ENCODE measurements at places on chromosomes 5 and 9.

GRCh38 chr9:24439456-24439855, 106.2 kb downstream of the IZUMO3 start:
- DNase-seq: no peak

- no peak for DNase-seq
These were observed 19.9 kb downstream of the SEMA4D start for GRCh38 chr9:89477811-89478630.

- DNase-seq: peak; percentile 86
These were observed 47.7 kb downstream of the PWWP2A start for GRCh38 chr5:160071516-160071915.

DNA sequence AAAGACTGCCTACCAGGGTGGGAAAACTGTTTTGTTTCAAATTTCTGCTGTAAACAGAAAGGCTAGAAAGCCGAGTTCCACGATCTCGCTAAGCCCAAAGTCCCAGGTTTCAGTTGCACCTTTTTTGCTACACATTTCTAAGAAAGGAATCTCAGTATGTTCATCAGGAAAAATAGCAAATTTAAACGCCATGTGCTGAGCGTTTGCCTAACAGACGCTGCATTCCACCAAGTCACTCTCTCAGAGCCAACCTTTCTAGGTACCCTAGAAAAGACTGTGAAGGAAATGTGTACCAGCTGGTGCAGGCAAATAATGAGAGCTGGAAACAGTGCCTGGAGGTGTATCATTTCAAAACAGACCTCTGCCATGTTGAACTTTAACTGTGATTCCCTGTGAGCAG, 71.8 kb downstream of the FRMD3 start:
- no peak for DNase-seq

- DNase-seq: no peak
These were observed 26.0 kb downstream of the TMEM174 start for GRCh38 chr5:73198833-73199592.

- no peak for DNase-seq
These were observed 53.4 kb upstream of the IL6ST start for GRCh38 chr5:56048124-56048523.

DNA sequence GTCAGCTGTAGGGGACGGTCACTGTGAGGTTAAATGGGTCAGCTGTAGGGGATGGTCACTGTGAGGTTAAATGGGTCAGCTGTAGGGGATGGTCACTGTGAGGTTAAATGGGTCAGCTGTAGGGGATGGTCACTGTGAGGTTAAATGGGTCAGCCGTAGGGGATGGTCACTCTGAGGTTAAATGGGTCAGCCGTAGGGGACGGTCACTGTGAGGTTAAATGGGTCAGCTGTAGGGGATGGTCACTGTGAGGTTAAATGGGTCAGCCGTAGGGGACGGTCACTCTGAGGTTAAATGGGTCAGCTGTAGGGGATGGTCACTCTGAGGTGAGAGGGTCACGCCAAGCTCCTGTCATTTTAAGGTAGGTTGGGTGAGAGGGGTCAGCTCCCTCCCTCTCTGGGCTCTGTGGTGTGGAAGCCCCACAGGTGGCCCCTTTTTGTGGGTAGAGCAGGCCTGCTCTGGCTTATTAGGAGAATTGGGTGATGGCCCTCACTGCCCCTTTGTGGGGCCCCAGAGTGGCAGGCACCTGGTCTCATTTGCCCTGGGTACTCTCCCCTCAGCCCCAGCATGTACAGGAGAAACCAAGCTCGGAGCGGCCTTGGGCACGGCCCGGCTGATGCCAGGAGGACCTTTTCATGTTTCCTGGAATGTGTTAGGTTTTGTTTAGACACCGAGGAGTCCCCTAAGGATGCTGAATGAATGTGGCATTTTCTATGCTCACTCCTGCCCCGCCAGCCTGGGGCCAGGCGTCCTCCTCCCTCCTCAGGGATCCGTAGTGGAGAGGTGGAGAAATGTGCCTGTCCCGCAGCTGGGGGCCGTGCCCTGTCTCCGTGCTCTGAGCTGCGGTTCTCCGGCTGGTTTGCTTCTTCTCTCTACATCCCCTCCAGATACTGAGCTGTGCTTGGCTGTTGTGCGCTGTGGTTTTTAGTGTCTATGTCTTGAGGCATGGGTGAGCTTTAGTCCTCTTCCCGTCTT, 31.4 kb downstream of the AHRR start:
- DNase-seq: no peak

- no peak for DNase-seq
These were observed 236.5 kb upstream of the HAPLN1 start for GRCh38 chr5:83957188-83957587.

GRCh38 chr5:74174366-74174765, 466.2 kb downstream of the ENC1 start:
- no peak for DNase-seq

- no peak for DNase-seq
These were observed 939 bp downstream of the GOLGA1 start for GRCh38 chr9:124939944-124940343.

- DNase-seq: no peak
These were observed 287.1 kb downstream of the IZUMO3 start for GRCh38 chr9:24258626-24259025.

DNA sequence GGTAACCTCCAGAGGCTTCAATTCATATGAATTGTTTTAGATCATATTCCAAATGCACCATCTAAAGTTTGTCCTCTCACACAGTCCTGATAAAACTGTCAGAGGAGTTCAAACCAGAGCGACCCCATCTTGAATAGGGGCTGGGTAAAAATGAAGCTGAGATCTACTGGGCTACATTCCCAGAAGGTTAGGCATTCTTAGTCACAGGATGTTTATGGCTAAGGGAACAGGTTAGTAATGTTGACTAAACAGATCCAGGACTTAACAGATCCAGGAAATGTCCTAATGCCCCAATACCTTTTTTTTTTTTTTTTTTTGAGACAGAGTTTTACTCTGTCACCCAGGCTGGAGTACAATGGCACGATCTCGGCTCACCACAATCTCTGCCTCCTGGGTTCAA, 192.6 kb upstream of the PRDM9 start:
- no peak for DNase-seq

DNA sequence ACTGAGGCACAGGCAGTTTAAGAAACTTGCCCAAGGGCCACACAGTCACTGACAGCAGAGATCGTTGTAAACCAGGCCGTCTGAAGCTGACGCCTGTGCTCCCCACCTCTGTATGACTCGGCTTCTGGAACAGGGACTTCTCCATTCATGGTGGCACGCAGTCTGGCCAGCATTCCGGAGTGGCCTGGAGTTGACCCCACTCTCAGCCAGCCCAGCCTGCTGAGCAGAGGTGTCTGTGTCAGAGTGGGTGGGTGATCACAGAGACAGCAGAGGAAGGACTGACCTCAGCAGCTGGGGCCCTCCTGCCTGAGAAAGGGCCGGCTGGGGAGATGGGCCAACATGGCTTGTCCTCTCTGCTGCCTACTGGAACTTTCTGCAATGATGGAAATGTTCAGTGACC, 12.6 kb downstream of the LRSAM1 start:
- no peak for DNase-seq

DNA sequence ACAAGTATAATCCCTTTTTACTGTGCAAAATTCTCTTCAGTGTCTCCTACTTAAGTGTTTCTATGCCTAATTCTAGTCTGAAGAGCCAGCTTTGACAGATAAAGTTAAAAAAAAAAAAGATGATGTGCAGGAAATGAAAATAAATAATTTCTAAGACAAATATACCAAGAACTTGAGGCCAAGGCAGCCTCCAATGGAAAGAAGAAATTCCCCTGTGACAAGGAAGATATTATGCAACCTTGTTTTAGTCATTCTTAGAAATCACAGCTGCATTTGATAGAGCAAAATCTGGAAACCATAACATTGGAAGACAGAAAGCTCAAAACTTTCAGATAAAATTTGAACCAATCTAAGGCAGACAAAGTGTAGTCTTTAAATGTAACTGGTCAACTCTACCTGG, 375.9 kb upstream of the TLE4 start:
- no peak for DNase-seq

DNA sequence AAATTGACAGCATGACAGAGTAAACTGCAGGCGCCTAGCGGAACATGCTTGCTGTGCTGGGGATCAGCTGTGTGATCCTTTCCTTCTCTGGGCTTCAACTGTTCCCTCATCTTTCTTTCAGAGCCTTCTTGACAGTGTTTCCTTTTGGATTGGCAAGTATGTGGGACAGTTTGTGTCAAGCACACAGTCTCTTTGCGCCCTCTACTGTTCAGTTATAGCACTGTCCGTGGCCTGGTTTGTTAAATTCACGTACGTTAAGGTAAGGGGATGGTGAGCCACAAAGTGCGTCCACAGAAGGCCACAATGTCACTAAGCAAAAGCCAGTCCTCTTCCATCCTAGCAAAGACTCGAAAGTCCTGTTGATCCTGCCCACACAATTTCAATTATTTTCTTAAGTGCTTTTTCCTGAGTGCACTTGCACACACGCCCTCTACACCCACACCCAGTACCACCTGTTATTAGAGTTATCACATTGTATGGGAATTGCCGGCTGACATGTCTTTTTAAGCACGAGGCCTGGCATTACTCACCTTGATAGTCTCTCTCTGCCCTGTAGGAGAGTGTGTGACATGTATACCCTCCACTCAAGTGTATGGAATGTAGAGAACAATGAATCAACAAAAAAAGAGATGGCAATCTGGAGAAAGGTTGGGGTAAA, 22.5 kb upstream of the PTPN3 start:
- peak; percentile 50 for DNase-seq

DNA sequence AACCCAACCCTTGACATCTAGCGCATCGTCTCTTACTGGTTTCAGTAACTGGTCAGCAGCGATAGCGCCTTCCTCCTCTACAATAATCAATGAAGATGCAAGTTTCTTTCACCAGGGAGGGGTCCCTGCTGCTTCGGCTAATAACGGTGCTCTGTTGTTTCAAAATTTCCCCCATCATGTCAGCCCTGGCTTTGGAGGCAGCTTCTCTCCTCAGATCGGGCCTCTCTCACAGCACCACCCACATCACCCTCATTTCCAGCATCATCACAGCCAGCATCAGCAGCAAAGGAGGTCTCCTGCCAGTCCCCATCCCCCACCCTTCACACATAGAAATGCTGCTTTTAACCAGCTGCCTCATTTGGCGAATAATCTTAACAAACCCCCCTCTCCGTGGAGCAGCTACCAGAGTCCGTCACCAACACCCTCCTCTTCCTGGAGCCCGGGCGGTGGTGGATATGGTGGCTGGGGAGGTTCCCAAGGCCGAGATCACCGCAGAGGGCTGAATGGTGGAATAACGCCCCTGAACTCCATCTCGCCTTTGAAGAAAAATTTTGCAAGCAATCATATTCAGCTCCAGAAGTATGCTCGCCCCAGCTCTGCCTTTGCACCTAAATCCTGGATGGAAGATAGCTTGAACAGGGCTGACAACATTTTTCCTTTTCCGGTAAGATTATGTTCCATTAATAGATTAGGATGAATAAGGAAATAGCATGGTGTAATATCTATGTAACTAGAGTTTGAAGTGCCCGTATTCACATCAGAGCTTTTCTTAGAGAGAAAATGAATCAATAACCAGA, 2.2 kb downstream of the CPEB4 start:
- no peak for DNase-seq

DNA sequence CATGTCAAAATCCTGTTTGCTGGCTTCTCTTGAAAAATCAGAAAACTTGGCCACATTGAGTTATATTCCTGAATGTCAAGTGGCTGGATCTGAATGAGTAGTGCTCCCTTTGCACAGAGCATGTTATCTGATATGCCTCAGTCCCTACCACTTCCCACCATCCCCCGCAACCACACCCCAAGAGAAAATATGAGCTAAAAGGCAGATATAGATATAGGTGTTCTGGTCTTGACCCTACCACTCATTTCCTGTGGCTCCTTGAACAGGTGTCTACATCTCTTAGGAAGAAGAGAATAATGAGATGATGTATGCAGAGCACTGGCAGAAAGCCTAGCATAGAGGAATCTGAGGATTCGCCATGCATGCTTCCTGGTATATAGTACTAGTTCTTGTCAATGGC, 6.6 kb upstream of the CYSTM1 start:
- DNase-seq: no peak

DNA sequence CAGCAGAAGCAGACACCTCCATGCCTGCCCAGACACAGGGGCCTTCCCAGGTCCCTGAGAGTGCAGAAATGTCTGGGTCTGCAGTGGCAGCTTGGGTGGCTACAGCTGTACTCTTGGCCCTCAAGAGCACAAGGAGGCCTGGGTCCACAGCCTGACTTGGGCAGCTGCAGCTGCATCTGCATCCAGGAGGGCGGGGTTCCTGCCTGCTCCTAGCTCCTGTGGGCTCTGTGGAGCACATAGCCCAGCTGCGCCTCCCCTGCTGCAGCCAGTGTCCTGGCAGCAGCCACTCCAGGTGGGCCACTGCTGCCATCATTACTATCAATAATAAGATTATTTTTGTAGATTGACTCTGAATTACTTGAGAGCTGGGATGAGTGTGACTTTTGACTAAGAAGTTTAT, 162.0 kb upstream of the PTCH1 start:
- no peak for DNase-seq

GRCh38 chr5:89343666-89344065, 460.7 kb upstream of the MEF2C start:
- no peak for DNase-seq

DNA sequence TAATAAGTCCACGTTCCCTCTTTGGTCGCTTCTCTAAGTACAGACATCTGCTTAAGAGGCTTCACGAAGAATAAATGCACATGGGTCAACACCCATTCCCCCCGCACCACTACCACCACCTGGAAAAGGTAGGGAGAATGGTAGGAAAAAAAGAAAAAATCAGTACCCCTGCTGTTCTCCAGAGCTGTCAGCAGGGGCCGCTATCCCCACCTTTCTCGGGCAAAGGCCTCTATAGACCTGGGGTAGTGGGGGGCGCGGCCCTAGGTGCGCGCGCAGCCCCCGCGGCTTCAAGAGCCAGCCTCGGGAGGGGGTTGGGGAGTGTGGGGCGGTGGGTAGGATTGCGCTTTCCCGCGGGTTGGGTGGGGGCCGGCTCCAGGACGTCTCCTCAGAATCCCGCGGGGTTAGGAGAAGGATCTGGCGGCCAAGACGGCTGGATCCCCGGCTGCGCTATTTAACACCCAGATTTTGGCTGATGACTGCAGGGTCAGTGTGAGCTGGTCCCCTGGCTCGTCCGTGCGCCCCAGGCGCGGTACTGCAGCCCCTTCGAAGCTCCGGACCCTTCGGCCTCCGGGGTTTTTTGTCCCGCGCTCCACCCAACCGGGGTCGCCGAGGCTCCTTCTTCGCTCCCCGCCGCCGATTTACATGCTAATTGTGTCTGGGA, 1.6 kb upstream of the SEMA6A start:
- DNase-seq: peak; percentile 87

- DNase-seq: no peak
These were observed 49.4 kb downstream of the DRD1 start for GRCh38 chr5:175394601-175395000.

Measured in left lung (tissue), 14 donors.